ENCODE measurements at places on chromosomes 1 and 21. TPM values are rescaled to one million over a fixed set of nuclear protein-coding genes. Genes with fewer than 3 reads are reported as not detected.

The S100A7A gene
- not detected for total RNA-seq

The CASQ1 gene
- total RNA-seq = not detected

The EDARADD gene
- 1.1 TPM for total RNA-seq

The CNR2 gene
- total RNA-seq = not detected

DNA sequence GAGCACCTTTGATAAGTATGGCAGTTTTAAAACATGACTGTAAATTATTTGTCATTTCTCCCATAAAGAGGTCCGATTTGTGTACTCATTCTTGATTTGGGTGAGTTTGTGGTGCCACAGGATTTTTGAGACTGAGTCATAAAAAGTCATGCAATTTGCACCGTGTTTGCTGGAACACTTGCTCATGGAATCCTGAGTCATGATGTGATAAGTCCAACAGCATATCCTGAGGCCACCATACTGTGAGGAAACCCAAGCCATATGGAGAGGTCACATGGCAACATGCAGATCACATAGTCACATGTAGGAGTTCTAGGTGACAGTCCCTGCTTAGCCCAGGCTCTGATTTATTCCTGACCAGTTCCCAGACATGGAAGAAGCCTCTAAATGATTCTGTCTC is 40.8 kb upstream of the PRRX1 start:
- DNase-seq = peak; percentile 85
- no peaks in the 10 kb centered on the region for H3K27me3 ChIP-seq
- peaks cover 12% of the 10 kb centered on the region for H3K4me1 ChIP-seq
- H3K4me3 ChIP-seq = no peak overlapping the region
- H3K36me3 ChIP-seq = peaks cover 6% of the 10 kb centered on the region

DNA sequence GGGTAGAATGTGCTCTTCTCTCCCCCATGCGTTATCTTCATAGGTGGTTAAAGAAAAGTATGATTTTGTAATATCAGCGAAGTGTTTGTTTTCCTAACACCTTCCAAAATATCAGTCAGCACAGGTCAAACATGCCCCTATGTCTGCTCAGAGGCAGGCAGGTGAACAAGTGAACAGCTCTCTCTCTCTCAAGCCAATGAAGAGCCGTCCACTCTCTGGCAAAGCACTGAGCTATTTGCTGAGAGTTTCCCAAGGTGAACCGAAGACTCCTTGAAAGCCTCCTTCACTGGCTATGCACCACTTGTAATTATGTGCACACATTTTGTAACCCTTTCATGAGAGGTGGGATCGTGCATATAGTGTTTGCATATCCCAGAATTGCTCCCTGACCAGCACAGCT is 47.7 kb downstream of the ST6GALNAC3 start:
- no peak overlapping the region for H3K27ac ChIP-seq
- peaks cover 5% of the 10 kb centered on the region for H3K4me1 ChIP-seq
- no peaks in the 10 kb centered on the region for H3K27me3 ChIP-seq
- no peaks in the 10 kb centered on the region for H3K36me3 ChIP-seq
- no peak for DNase-seq

GRCh38 chr1:75129983-75130789 is 4.0 kb upstream of the LHX8 start:
- no peak overlapping the region for H3K27ac ChIP-seq
- H3K4me1 ChIP-seq = no peaks in the 10 kb centered on the region
- no peaks in the 10 kb centered on the region for H3K27me3 ChIP-seq
- H3K4me3 ChIP-seq = no peak overlapping the region
- no peak for DNase-seq
